Spinal cord (tissue), 10 donors: ENCODE measurements at places on chromosomes 5 and 9. TPM values are rescaled to one million over a fixed set of nuclear protein-coding genes. Genes with fewer than 3 reads are reported as not detected.

DNA sequence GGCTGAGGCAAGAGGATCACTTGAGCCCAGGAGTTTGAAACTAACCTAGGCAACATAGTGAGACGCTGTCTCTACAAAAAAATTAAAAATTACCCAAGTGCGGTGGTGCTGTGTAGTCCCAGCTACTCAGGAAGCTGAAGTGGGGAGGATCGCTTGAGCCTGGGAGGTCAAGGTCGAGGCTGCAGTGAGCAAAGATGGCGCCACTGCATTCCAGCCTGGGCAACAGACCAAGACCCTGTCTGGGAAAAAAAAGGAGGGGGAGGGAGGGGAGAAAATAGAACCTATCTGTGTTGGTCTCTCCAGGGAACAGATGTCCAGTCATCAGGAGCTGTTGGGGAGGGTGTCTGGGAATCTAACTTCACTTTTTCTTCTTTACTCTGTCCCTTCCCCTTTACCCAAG lies 24.3 kb downstream of the MAT2B start:
- no peak for DNase-seq

DNA sequence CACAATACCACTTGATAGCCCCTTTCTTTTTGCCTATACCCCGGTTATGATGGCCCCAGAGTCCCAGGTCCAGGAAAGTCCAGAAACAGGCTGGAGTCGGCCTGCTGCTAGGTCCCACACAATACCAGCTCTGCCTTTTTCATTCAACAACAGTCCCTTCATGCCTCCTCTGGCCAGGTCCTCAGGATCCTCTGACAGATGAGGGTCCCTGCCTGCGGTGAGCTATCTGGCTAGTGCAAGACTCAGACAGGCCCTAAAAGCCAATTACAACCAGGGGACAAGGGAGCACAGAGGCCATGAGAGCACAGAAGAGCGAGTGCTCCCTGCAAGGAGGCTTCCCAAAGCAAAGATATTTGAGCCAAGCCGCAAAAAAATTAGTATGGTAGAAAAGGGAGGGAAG lies 84.8 kb upstream of the ZBTB43 start:
- no peak for DNase-seq

DNA sequence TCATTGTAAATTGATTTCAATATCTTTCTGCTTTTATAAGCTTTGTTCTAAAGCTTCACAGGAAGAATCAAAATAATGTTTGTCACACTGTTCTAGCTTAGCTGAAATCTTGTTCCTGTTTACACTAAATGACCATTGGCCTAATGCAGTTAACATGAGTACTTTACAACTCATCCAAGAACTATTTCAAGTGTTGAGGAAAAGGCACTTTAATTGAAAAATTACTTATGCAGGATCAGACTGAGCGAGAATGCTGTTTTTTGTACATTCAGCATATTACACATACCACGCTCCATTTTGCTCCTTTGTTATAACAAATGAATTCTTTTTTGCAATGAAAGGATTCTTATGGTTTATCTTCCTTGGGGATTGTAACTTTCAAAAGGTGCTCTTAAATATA lies 22.4 kb upstream of the SMIM15 start:
- no peak for DNase-seq

DNA sequence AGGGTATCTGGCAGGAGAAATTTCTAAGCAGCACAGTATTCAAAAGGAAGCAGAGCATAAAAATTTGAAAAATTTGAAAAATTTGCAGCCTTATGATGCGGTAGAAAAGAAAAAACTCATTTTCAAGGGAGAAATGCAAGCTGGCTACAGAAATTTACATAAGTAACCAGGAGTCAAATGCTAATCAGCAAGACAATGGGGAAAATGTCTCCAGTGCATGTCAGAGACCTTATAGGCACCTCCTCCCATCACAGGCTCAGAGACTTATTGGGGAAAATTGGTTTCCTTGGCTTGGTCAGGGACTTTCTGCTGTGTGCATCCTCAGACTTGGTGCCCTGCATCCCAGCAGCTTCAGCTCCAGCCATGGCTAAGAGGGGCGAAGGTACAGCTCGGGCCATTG lies 35.8 kb downstream of the IZUMO3 start:
- no peak for DNase-seq

GRCh38 chr5:148408092-148408491 lies 24.3 kb downstream of the FBXO38 start:
- no peak for DNase-seq

GRCh38 chr5:127757576-127757975 lies 54.4 kb downstream of the CCDC192 start:
- DNase-seq = peak; percentile 15

GRCh38 chr5:53730943-53731342 lies 170.5 kb downstream of the NDUFS4 start:
- no peak for DNase-seq

GRCh38 chr5:95130941-95131340 lies 154.0 kb downstream of the MCTP1 start:
- DNase-seq = no peak

DNA sequence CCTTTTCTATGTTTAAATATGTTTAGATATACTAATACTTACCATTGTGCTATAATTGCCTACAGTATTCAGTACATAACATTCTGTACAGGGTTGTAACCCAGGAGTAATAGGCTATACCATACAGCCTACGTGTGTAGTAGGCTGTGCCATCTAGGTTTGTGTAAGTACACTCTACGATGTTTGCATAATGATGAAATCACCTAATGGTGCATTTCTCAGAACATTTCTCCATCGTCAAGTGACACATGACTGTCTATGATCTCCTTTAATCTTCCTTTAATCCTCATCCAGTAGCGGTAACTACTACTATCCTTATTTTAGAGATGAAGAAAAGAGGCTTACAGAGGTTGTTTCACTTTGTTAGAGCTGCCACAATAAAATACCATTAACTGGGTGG lies 369.2 kb downstream of the PLK2 start:
- no peak for DNase-seq

DNA sequence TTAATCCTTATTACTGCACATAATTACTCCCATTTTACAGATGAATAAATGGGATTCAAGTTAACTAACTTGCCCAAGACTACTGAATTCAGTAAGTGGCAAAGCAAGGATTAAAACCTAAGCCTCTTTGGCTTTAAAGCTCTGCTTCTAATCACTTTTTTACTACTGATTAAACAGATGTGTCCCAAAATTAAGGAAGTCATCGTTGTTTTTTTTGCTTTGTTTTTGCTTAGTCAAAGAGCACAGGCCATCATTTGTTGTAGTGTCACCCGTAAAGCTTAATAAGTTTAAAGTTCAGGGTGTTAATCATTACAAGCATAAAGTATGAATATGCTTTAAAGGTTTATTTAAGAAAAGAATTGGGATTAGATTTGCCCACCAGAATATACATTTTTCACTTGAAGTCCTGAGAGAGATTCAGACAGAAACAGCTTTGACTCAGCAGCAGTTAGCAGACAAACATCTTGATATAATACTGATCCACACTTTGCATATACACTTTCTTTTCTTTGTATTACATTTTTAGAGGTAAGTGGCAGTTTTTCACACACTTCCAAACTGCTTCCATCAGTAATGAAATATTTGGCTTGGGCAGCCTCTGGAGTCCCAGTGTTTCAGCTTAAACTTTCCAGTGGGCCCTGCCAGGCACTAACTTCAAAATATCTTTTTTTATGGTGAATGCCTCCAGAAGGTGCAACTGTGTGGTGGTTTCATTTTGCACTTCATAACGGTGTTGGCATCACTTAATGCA lies 52.7 kb downstream of the PIK3R1 start:
- no peak for DNase-seq

DNA sequence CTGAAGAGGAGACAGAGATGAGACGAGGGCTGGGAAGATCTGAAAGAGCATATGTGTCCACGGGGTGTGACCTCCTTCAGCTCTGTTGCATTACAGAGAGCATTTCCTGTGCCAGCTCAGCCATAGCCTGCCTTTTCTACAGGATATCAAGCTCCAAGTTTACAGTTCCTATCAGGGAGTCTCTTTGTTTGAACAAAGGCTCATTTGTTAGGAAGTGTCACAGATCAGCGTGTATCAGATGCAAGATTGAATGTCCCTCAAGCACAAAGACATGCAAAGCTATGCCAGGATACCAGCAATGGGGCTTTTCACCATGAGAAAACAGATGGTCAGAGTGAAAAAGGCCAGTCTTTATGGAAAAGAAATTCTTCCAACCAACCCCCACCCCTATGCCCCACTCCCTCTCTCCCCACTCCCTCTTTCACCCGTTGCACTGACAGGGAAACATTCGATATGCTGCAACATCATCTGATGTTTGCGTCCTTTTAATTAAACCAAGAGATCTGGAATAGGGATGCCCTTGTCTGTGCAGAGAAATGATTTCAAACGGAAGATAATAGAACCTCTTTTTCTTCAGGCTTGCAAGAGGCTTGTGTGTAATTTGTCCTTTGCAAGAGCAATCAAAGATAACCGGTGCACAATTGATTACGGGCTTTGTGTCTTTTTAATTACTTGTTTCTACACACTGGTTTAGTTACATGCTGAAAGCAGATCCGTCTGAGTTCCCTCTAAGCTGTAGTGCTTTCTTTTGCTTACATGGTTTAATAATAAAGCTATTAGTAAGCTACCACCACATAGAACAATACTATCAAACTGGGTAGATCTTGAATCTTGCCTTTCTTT lies 263.1 kb upstream of the RGMB start:
- DNase-seq = peak; percentile 81

DNA sequence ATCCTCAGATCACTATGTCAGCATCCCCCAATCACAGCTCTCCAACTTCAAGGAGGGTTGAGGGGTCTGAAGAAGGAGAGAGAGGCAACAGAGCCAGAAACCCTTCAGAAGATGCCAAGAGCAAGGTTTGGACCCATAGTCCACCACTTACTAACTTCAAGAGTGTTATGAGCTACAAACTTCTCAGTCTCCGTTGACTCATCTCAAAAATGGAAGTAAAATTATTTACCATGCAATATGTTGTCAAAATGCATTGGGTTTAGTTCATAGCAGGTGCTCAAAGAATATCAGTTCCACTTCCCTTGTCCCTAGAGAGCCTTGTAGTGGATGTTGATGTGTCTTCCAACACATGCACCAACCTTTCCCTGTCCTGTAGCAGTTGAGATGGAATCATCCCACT lies 116.0 kb downstream of the KCNIP1 start:
- no peak for DNase-seq

Gene OR2V1
- not detected for polyA plus RNA-seq

Gene SAXO1
- 0.20 TPM for polyA plus RNA-seq

Gene F2RL2
- 1.7 TPM for polyA plus RNA-seq

Gene TAS2R1
- polyA plus RNA-seq = not detected
